ENCODE measurements at places on chromosomes 12 and 14.

DNA sequence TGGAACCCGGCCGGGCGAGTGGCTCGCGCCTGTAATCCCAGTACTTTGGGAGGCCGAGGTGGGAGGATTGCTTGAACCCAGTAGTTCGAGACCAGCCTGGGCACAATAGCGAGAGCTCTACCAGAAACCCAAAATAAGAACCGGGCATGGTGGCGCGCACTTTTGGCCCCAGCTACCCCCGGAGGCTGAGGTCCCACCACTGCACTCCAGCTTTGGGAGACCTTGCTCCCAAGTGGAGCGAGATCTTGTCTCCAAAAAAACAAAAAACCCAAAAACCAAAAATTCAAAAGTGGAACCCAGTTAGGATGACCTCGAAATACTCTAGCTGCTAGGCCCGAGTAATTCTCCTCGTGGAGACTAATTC is 769 bp upstream of the VTI1B start:
- DNase-seq: no peak

- DNase-seq: no peak
Measured at GRCh38 chr14:90616881-90617280, 199.3 kb downstream of the TTC7B start.

- peak; percentile 36 for DNase-seq
Measured at GRCh38 chr12:54404061-54405004, 14.7 kb downstream of the ITGA5 start.

GRCh38 chr14:33740531-33740930 is 210.3 kb downstream of the EGLN3 start:
- DNase-seq: no peak

DNA sequence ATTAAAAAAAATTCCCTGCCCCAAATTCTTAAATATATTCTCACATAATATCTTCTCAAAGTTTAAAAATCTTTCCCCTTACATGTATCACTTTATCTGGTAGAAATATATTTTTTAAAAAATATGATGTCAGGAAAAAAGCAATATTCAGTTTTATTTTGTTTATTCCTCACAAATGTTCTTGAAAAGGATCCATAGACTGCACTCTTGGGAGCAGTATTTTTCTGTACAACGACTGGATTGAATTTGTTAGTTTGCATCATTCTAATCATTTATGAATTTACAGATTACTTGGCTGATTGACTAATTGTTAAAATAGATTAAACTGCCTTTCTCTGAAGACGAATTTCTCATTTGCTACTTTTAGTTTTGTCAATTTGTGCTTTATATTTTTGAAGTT is 468.1 kb upstream of the NOVA1 start:
- no peak for DNase-seq

Measured in LoVo (cell line).